ENCODE measurements at places on chromosomes 11 and 22. TPM values are rescaled to one million over a fixed set of nuclear protein-coding genes. Genes with fewer than 3 reads are reported as not detected.

Gene POU2AF2
- total RNA-seq = not detected

DNA sequence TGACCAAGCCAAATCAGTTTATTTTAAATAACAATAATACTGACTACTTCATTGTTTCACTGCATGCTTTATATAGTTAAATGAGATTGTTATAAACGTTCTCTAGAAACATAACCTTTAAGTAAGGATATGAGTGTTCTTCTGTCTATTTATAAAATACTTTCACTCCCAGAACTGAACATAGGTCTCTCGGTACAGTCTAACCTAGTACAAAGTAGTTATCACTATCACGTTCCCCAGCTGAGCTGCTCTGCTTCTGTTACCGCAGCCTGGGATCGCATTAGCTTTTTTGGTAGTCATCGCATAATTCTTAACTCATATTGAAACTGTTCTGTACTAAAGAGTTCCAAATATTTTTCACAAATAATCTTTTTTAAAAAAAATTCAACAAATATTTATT is 143.6 kb downstream of the WNT11 start:
- DNase-seq = no peak

DNA sequence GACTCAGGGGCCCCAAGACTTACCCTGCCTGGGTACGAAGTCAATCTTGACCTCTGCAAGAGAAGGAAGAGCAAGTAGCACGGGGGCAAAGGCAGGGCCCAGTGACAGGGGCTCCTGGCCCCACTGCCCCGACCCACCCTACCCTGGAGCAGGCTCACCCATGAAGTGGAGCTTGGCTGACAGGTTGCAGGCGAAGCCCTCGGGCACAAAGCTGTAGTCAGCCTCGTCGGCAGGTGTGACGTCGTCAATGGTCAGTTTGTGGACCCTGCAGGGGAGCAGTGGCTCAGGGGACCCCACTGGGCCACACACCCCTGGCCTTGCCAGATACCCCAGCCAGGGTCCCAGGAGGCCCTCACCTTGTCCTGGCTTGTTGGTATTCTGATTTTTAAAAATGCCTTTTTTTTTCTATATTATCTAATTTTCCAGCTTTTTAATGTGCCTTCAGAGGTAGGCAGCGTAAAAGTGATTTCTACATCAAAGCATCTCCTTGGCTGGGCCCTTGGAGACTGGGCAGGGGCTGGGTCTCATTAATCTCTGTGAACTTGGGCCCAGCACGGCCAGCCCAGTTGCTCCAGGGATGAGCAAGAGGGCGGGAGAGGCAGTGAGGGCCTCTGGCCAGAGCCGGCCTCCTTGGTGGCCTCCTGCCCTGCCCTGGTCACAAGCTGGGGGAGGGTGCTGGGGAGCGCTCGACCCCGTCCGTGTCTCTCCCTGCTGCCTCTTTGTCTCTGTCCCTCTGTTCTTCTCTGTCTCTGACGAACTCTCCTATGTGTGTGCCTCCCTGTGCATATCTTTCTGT is 11.3 kb downstream of the MYBPC3 start:
- no peak for DNase-seq

GRCh38 chr11:103016031-103016430 is 60.5 kb upstream of the MMP13 start:
- no peak for DNase-seq

DNA sequence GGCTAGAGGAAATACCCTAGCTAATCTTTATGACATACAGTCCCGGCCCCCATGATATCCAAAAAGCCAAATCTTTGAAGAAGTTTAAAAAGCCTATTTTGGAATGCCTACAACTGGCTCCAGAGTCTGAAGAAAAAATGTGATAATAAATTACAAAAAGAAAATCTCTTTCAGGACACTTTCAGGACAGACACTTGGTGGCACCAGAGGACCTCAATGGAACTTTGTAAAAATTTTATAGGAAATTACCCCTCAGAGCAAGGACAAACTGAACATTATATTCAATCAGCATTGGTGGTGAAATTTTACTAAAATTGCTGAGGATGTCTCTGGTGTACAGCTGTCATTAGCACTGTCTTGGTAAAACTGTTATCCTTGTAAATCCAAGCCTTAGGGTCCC is 81.0 kb downstream of the CCDC73 start:
- DNase-seq = peak; percentile 23

Gene TIRAP
- 5.9 TPM for total RNA-seq

Gene SCN2B
- total RNA-seq = not detected

DNA sequence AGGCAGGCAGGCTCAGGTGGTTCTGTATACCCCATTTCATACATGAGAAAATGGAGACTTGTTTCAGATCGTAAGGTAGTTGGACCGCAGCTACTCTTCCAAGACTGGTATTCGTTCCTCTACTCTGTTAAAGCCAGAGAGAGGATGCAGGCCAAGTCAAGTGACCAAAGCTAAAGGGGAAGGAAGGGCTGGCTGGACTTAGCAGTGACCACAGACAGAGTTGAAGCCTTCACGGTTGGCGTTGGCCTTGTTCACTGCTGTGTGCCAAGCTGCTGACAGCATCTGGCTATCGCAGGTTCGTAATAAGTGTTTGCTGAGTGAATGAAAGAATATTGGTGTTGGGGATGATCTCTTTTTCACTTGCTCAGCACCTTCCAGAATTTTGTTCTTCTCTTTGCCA is 64.2 kb downstream of the PTPRJ start:
- no peak for DNase-seq

GRCh38 chr11:67055812-67056211 is 835 bp upstream of the RHOD start:
- DNase-seq = no peak

Gene CRYAB
- total RNA-seq = 9.9 TPM

Gene CHRNA10
- total RNA-seq = 0.05 TPM

GRCh38 chr11:61907871-61908729 is 9.3 kb downstream of the RAB3IL1 start:
- DNase-seq = no peak

Gene CNTF
- total RNA-seq = 1.2 TPM

DNA sequence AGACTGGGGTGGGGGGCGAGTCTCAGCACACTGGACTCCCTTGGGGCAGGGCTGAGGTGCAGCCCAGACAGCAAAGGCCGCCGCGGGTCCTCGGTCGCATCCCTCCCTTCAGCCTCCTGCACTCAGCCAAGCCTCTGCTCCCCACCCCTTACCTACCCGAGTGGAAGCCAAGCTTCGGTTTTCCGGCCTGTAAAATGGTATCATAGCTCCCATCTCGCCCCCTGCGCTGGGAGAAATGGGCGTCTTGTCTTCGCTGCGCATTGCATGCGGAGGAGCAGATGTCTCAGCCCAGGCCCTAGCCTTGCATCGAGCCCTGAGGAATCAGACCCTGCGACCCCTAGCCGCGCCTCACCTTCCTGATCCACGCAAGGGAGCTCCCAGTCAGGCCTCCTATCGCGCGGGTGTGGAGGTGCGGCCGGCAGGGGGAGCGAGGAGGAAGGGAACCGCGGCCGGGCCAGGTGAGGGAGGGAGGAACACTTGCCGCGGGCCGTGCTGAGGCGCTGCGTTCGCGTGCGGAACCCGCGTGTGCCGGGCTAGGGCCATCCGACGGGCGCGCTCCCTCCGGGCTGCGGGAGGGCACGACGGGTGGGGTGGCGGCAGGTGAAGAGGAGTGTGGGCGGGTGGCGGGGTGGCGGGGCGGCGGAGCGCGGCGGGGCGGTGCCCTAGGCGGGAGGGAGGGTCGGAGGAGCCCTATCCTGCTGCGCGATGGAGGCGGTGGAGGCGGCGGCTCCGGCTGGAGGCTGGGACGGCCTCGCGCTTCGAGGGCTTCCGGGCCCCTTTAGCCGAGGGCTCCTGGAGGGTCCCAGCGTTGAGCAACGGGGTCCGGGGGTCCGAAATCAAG is 4.1 kb upstream of the TBX1 start:
- DNase-seq = peak; percentile 38

Gene LINC01488
- total RNA-seq = 3.6 TPM

DNA sequence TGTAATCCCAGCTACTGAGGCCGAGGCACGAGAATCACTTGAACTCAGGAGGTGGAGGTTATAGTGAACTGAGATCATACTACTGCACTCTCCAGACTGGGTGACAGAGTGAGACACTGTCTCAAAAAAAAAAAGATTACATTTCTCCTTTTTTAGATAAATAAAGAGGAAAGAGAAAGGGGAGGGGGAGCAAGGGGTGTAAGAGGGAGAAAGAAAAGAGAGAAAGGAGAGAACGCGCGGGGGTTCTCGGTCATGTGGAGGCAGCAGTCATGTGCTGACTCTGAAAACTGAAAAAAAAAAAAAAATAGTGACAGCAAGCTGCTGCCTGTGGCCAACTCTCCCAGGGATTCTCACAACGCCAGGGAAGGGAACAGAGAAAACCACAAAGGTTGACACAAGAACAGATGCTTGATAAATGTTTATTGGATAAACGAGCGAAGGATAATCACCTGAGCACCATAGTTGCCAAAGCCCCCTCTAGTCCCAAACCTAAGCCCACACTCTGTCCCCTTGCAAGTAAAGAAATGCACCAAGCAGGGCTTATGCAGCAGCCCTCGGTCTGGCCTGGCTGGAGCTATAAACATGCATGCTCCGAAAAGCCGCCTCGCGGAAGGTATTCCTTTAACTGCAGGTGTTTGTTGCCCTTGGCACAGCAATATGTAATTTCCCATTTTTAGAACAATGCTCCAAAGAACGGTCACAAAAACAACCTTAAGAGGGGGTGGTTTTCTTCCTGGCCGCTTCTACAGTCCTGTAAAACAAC is 14.5 kb downstream of the SCGB1A1 start:
- no peak for DNase-seq

DNA sequence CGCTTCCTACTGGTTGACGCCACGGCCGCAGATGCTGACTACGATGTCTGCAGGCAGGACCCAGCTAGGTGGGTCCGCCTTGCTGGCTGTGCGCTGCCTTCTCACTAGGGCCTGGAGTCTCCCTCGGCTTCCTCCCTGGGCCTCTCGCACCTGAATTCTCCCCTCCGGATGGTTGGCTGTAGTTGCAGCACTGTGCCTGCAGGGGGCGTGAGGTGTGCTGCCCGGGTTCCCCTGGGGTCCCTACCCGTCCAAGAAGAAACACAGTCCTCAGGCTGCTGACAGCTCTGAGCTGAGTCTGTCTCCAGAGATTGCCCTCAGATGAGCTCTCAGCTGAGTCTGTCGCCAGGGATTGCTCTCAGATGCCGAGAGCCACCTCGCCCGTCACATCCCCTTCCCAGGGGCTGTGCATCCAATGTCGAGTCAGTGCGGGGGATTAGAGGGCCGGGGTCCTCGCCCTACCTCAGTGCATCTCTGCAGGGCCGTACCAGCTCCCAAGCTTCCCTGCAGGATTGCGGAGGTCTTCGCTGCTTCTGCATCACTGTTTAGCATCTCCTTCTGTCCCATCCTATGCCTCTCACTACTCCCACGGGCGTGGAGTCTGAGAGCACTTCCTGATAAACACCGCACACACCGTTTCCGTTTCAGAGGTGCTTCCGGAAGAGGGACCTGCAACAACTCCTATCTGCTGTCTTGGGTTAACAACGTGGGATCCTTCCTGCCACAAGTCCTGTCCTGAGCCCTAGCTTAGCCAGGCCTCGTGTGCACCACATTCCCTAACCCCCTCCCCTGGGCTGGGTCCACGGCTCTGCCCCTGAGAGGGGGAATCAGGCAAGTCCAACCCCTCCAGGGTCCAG is 196.9 kb downstream of the CSNK2A3 start:
- DNase-seq = peak; percentile 44

DNA sequence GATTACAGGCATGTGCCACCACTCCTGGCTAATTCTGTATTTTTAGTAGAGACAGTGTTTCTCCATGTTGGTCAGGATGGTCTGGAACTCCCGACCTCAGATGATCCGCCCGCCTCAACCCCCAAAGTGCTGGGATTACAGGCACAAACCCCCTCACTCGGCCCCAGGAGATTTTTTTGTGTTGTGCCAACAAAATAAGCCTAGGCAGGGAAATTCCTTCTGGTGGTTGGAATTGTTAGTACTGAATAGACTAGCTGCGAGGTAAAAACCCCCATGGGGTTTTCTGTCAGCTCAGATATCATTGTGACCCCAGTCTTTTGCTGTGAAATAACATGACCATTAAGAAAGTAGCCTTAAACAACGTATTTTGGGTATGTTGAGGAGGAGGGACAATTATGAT is 144.9 kb downstream of the BCR start:
- no peak for DNase-seq

- no peak for DNase-seq
These were observed 600.1 kb downstream of the INSC start for GRCh38 chr11:15714641-15715399.

GRCh38 chr11:39102236-39102635 is 2357.2 kb downstream of the LRRC4C start:
- no peak for DNase-seq

GRCh38 chr11:45906096-45906682 is 882 bp downstream of the FREY1 start:
- DNase-seq = no peak

DNA sequence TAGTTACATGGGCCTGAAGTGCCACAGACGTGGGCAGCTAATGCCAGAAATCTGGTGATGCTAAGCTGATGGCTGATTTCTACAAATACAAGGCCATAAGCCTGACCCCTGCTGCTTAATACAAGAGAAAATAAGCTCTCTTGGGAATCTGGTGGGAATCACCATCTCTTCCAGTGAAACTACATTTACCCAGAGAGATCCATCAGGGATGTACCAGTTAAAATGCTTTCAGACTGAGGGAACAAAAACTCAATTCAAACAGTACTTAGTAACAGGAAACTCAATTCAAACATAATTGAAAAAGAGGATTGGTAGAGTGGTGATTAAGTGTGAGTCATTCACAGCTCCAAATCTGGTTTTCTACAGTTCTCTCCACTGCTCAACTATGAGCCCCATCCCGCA is 1.7 kb upstream of the CAVIN3 start:
- peak; percentile 71 for DNase-seq

DNA sequence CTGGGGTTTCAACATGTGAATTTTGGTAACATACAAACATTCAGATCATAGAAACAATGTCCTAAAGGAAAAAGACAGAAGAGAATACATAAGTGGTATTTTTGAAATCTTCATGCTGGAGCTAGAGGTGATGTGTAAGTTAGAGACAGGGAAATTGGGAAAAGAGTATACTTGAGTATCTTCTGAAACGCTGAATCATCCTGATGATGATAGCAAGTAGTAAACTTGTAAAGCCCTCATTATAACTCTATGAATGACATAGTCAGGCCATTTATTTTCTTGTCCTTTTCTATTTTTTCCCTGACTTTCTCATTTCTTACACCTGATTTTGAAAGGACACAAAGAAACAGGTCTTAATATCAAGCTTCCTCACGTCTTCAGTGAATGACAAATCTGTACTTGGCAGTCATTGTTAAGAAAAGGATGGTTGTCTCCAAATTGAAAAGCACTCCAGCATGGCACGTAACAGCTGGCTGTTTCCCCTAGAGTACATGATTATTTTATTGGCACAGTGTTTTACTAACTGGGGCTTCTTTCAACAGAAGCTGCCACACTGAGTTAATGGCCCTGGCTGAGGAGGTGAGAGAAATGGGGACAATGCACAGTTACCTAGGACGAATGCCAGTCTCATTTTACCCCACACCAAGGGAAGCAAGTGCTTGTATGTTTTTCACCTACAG is 140.7 kb upstream of the CTSC start:
- DNase-seq = no peak

Gene P2RX3
- total RNA-seq = not detected

All from SK-MEL-5 (cell line).